ENCODE measurements at places on chromosomes 4 and X.

GRCh38 chr4:174217273-174218126, 66.0 kb downstream of the FBXO8 start:
- DNase-seq = no peak

- no peak for DNase-seq
Observed at GRCh38 chr4:79257953-79258613, 67.8 kb downstream of the NAA11 start.

GRCh38 chrX:152928761-152929400, 31.0 kb downstream of the ZNF185 start:
- DNase-seq = no peak

DNA sequence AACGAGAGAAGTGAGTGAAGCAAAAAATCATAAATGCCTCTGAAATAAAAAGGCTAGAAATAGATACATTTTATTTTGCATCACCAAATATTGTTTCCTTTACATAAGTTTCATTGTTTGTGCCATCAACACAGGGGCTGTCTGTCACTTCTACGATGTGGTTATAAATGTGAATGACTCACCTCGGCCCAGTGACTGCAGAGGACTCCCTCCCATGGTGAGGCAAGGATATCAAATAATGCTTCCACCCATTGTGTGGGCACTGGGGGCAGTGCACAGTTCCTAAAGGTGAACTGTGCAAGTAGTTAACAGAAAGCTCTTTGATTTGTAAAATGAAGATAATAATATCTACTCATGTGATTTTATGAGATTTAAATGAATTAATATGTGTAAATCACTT, 230.3 kb upstream of the NEIL3 start:
- no peak for DNase-seq

DNA sequence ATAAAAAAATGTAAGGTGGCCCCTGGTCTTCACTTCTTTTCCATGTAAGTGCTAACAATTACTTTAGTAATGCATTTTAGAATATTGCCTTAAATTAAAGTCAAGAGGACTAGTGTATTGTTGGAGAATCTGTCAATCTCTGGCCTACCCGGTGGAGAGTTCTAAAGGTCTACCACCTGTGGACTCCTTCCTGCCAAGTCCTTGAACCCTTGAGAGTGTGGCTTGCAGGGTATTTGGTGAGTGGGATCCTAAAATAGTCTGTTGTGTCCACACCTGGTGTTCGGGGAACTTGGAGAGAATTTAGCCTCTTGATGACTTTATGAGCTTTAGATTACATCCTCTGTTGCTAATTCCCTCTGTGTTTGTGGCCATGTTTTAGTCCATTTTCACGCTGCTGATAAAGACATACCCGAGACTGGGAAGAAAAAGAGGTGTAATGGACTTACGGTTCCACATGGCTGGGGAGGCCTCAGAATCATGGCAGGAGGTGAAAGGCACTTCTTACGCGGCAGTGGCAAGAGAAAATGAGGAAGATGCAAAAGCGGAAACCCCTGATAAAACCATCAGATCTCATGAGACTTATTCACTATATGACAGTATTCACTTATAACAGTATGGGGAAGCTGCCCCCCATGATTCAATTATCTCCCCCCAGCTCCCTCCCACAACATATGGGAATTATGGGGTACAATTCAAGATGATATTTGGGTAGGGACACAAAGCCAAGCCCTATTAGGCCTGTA, 23.8 kb downstream of the DDIT4L start:
- DNase-seq = no peak

DNA sequence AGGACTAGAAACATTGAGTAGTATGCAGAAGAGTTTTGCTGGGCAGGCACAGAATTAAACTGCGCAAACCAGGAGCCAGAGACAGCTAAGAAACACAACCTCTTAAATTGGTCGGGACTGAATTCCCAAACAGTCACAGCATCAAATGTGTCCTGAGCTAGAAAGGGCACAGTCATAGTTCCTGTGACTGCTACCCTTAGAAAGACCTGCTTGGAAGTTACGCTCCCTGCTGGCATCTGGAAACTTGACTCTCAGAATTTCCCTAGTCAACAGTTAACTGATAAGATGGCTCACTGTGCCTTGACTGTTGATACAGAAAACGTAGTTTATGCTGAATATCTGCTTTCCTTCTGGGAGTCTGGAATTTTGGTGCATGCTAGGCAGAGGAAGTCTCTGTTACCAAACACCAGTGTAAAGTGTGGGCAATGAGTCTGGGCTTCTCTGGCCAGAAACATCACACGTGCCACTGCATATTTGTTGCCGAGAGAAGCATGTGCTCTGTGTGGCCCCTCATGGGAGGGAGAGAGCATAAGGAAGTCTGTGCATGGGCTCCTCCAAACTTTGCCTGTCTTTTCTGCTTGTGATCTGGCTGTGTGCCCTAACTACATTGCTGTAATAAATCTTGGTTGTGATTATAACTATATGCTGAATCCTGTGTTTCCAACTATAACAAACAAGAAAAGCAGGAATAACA, 11.6 kb upstream of the EOLA2 start:
- DNase-seq = no peak

- DNase-seq = no peak
Observed at GRCh38 chrX:122703762-122704161, 480.3 kb upstream of the GRIA3 start.

DNA sequence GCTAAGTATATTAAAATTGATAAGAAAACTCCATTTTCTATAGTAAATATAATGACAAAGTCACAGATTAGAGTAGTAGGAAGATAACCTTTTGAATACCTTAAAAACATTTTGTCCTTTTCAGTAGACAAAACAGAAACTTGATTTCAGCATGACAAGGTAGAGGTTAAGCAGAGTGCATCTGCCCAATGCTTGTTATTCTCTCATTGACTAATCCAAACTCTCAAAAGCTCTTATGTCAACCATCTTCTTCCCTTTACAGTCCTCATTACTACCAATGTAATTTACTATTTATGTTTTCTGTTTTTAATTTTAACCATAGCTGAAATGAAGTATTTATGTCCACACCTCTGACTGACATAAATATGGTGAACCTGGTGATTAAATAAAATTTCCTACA, 11.1 kb downstream of the NIPAL1 start:
- DNase-seq = no peak

DNA sequence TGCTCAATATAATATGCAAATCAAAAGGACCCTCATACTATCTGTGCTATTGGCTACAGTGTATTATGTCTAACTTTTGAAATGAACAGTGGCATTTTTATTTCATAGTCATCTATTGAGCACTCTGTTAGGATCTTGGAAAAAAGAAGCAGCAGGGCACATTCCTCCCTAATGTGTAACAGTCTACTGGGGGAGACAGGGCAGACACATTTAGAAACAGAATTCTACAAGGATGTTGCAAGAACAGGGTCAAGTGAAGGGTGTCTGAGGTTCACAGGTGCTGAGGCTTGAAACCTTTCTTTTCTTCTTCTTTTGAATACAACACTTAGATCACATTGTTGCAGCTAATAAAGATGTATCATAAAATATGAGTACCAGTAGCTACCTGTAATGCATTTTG, 129.7 kb upstream of the SLC4A4 start:
- no peak for DNase-seq

GRCh38 chrX:133120406-133120805, 23.5 kb upstream of the USP26 start:
- no peak for DNase-seq

DNA sequence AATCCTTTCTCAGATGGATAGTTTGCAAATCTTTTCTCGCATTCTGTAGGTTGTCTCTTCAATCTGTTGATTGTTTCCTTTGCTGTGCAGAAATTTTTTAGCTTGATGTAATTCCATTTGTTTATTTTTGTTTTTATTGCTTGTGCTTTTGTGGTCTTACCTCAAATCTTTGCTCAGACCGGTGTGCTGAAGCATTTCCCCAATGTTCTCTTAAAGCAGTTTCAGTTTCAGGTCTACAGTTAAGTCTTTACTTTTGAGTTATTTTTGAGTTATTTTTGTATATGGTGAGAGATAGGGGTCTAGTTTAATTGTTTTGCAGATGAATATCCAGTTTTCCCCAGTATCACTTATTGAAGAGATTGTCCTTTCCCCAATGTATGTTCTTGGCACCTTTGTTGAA, 18.2 kb upstream of the SLC25A14 start:
- no peak for DNase-seq

DNA sequence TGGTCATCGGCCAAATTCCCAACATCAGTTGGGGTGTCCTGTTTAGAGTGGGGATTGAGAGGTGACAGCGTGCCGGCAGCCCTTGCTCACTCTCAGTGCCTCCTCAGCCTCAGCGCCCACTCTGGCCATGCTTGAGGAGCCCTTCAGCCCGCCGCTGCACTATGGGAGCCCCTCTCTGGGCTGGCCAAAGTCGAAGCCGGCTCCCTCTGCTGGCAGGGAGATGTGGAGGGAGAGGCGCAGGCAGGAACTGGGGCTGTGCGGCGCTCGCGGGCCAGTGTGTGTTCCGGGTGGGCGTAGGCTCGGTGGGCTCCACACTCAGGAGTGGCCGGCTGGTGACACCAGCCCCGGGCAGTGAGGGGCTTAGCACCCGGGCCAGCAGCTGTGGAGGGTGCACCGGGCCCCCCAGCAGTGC, 7.1 kb upstream of the CENPU start:
- no peak for DNase-seq

DNA sequence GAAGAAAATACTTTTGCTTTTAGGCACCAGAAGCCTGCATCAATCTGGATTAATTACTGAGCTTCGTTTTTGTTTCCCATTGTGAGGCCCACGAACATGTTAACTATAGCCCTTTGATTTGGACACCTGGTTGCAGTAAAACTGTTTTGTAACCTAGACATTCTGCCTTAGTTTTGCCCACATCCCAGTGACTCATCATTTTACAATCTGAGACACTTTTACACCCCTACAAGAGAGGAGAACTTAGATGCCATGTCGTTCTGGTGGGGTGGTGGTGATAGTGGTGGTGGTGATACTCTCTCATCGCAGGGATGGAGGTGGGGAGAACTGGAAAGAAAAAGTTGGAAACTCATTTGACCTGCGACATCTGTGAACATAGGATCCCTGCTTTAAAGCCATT, 1257.2 kb downstream of the ADGRL3 start:
- DNase-seq = no peak

- DNase-seq = no peak
Observed at GRCh38 chrX:13287816-13288215, 32.0 kb downstream of the ATXN3L start.

GRCh38 chr4:11701966-11702725, 273.5 kb upstream of the HS3ST1 start:
- no peak for DNase-seq

DNA sequence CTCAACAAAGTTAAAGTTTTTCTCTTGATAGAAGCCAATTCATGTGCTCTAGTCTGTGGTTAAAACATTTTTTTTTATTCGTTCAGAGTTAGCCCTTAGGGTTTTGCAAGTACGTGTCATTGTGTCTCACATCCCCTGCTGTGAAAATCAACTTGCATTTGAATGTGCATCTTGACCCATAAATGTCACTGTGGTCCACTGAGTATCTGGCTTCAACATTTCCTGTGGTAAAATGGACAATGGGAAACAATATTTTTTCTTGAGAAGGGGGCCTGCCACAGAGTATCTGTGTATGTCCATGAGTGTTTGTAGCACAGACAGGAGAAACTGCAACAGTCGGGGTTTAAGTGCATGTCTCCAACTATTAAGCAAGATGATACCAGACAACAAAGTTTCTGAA, 554.8 kb upstream of the TENM3 start:
- no peak for DNase-seq

DNA sequence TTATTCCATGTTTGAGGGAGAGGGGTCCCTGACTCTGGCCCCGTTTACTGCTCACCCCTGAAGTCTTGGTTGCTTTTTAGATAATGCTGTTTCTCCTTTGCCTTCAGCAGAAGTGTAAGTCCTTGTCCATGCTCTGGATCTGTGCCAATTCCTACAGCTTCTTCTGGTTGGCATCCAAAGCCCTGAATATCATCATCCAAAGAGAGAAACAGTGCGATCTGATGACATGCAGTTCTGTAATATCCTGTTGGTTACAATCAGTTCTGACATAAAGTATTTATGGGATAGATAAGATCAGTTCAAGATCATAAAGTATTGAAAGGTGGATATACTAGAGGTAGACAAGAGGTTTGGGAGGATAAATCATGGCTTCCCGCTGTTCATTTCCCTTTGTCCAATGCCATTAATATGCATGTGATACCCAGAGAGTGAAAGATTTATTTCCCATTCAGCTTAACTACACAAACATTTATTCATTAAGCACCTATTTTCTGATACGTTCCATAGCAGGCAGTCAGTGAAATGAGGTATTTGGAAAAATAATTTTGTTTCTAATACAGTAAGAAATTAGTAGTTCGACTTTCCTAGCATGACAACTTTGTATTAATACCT, 53.2 kb upstream of the TMEM150C start:
- no peak for DNase-seq

DNA sequence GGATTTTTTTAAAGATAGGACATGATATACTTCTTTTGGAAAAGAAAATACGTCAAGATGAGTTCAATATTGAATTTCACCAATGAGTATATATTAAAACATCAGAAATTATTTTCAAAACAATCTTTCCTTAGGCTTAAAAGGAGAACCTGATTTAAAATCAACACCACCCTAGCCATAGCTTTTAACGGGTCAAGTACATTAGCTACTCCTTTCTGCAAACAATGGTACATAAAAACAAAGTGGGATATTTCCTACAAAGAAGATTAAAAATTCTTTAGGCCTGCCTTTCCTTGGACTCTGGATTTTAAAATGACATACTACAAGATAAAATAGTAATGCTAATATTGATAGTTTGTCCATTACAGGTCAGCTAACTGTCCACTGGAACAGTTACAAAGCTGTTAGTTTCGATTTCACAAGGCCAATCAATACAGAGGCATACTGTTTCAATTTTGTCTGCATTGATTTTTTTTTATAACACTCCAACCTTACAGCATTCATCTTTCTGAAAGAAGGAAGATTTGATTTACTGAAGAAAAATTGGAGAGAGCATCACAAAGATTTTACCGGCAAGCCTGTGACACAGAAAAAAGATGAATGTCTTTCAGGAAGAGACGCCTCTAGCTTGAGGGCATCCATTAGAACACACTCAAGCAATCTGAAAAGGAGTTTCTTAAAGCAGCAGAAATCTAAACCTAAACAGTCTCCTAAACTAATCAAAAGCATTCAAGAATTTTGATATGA, 97.2 kb downstream of the MAB21L2 start:
- DNase-seq = no peak

- no peak for DNase-seq
Observed at GRCh38 chr4:165991325-165992180, 118.5 kb downstream of the TLL1 start.

GRCh38 chr4:3251691-3252479, 2.9 kb downstream of the MSANTD1 start:
- no peak for DNase-seq

GRCh38 chr4:123676071-123676889, 279.7 kb downstream of the SPRY1 start:
- no peak for DNase-seq

- no peak for DNase-seq
Observed at GRCh38 chr4:102579794-102580462, 78.8 kb downstream of the NFKB1 start.

DNA sequence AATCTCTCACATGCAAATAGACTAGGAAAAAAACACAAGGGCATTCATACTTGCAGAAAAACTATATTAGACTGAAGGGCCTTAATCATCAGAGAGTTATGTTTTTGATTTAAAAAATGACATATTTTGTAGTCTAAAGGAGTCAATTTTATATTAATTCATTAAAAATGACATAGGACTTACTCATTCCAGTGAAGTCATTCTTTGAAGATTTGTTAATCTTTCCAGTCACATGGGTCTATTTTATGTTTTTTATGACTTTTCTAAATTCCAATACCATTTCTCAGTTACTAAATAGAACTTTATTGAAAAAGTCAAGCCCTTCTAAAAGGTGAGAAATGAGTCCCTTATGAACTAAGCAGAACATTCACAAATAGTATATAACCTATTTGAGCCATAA, 743.8 kb upstream of the INTU start:
- DNase-seq = no peak
